ENCODE measurements at places on chromosomes 2 and 18.
A peak's percentile ranks its signal among the peaks of the same experiment; 100 is the strongest.

GRCh38 chr18:44039826-44040225 is 640.9 kb upstream of the SETBP1 start:
- DNase-seq, result no peak

DNA sequence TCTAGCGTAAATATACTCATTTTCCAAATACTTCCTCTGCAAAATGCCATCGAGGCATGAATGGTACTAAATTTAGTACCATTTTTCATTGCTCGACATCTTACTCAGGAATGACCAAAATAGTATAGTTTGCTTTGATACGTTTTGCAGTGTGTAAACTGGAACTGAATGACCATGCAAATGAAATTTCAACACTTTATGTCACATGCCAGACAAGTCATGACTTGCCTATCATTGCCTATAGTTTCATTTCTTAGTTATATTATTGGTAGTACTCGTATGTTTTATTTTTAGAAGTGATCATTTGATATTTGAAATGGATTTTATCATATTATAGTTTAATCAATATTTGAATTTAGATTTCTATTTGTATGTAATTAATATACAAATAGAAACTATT is 9.1 kb downstream of the MSTN start:
- no peak for DNase-seq

GRCh38 chr2:234368861-234369261 is 128.0 kb downstream of the ARL4C start:
- DNase-seq, result peak; percentile 15

- no peak for DNase-seq
Observed at GRCh38 chr2:130846686-130847375, 10.1 kb downstream of the ARHGEF4 start.
